Endodermal cell (in vitro differentiated cells): ENCODE measurements at places on chromosomes 12 and 14.

GRCh38 chr12:49227713-49228112, 37.2 kb upstream of the TUBA1C start:
- H3K4me1 ChIP-seq: peaks cover 3% of the 10 kb centered on the region
- H3K27ac ChIP-seq: peak overlapping the region; percentile 84
- no peak for DNase-seq
- no peak overlapping the region for H3K4me3 ChIP-seq
- H3K27me3 ChIP-seq: peaks cover 68% of the 10 kb centered on the region

- H3K36me3 ChIP-seq: no peaks in the 10 kb centered on the region
- H3K27me3 ChIP-seq: no peaks in the 10 kb centered on the region
- H3K27ac ChIP-seq: no peak overlapping the region
Measured at GRCh38 chr14:63715360-63715759, 12.5 kb downstream of the SGPP1 start.

DNA sequence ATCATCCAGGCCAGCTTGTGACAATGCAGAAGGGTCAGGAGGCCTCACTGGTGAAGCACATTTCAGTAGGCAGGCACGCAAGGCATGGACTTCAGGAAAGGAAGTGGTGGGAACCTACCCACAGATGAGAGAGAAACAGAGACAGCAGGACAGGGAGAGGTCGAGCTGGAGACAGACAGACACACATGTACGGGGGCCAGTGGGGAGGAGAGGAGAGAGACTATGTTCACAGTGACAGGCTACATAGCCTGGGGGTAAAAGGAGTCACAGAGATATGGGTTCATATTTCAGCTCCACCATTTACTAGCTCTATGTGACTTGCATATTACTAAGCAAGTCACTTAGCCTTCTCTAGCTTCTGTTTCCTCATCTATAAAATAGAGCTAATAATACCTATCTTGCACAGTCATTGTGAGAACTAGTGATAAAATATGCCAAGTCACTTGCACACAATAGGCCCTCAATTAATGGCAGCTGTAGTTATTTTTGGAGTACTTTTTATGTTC, 91.1 kb upstream of the FUT8 start:
- H3K4me1 ChIP-seq: no peaks in the 10 kb centered on the region
- H3K27ac ChIP-seq: no peak overlapping the region
- H3K36me3 ChIP-seq: no peaks in the 10 kb centered on the region
- no peaks in the 10 kb centered on the region for H3K27me3 ChIP-seq

GRCh38 chr12:79186506-79186905, 321.9 kb downstream of the SYT1 start:
- no peaks in the 10 kb centered on the region for H3K36me3 ChIP-seq
- H3K4me1 ChIP-seq: no peaks in the 10 kb centered on the region
- DNase-seq: no peak

GRCh38 chr12:118055144-118055557, 5.8 kb downstream of the WSB2 start:
- H3K4me1 ChIP-seq: no peaks in the 10 kb centered on the region
- DNase-seq: peak; percentile 89
- no peak overlapping the region for H3K4me3 ChIP-seq
- peaks cover 32% of the 10 kb centered on the region for H3K36me3 ChIP-seq
- H3K27me3 ChIP-seq: no peaks in the 10 kb centered on the region

DNA sequence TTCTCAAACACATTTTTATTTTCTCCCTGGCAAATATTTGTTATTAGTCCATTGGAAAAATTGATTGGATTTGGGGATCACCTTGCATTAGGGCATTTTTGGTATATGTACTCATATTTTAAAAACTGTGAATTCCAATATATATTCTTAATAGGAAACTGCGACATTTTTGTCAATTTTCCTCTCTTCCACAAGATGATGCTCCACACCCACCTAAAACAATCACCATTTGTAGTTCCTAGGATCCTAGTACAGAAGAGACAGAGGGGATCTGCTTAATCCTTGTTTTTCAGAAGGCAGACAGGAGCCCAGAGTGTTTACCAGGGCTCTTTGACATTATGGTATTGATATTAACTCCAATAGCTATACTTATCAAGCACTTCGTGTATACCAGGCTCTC, 22.8 kb upstream of the OASL start:
- no peaks in the 10 kb centered on the region for H3K27me3 ChIP-seq
- no peak overlapping the region for H3K27ac ChIP-seq
- peak; percentile 0 for DNase-seq
- H3K36me3 ChIP-seq: no peaks in the 10 kb centered on the region
- no peaks in the 10 kb centered on the region for H3K4me1 ChIP-seq

DNA sequence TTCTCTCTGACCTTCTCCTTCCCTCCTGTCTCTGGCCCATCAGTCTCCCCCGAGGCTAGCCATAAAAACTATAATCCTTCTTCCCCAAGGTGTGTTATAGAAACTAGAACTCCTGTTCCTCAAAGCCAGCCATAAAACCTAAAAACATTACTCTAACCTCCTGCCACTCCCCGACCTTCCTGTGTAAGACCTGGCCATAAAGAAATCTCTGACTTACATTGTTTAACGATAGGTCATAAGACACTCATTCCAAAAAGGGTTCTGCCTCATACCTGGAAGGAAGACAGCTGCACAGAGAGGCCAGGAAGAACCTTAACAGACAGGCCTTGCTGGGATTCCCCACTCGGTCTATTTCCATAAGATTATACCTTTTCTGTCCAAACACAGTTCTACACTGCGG, 70.9 kb upstream of the EEA1 start:
- H3K36me3 ChIP-seq: no peaks in the 10 kb centered on the region
- no peak overlapping the region for H3K27ac ChIP-seq
- H3K4me3 ChIP-seq: no peak overlapping the region
- no peaks in the 10 kb centered on the region for H3K27me3 ChIP-seq

GRCh38 chr12:51020448-51021182, 5.6 kb downstream of the SLC11A2 start:
- no peaks in the 10 kb centered on the region for H3K27me3 ChIP-seq
- H3K4me1 ChIP-seq: no peaks in the 10 kb centered on the region
- H3K4me3 ChIP-seq: no peak overlapping the region
- DNase-seq: no peak
- no peak overlapping the region for H3K27ac ChIP-seq
- H3K36me3 ChIP-seq: no peaks in the 10 kb centered on the region

DNA sequence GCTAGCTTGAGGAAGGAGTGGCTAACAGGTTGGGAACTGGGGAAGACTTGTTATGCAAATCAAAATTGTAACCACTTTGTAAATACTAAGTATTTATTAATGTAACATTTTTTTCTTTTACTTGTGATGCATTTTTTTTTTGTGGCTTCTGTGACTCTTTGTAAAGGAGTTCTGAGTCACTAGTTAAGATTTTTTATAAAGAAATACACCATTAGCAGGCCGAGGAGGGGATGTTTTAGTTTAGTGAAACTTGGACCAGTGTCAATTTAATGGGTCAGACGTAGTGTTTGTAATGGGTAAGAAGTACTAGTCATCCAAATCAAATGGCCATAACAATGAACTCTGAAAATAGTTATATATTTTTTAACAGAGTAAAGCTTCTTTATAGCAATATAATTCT, 43.1 kb downstream of the AKAP6 start:
- H3K27ac ChIP-seq: no peak overlapping the region
- no peaks in the 10 kb centered on the region for H3K4me1 ChIP-seq
- H3K27me3 ChIP-seq: peaks cover 20% of the 10 kb centered on the region
- no peak overlapping the region for H3K4me3 ChIP-seq

DNA sequence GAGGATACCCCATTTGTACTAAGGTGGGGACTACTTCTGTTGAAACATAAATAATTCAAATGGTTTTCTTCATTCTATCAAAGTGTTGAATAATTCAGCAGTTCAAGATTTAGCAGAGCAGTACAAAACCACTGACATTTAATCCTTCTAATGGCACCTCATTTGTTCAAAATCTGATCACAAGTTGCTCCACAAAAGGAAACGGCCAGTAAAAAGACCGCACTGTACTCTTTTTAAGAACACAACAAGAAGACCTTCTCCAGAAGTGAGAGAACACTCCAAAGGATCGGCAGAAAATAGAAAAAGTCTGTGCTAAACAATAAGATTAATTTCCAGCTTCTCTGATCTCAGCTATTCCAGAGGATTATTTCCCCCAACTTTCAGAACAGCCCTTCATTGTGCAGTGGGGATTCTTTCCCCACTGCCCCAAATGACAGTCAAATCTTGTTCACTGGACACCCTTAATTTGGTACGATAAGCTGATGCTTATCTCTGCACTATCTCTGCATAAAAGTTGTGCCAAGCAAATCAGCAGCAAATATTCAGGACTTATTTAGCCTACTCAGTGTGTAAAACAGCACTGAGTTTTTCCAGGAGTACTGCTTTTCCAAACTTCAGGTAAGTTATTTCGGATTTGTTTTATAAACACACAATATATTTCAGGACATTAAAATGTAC, 5.2 kb downstream of the MPHOSPH9 start:
- no peak for DNase-seq
- no peak overlapping the region for H3K4me3 ChIP-seq
- H3K4me1 ChIP-seq: no peaks in the 10 kb centered on the region
- no peaks in the 10 kb centered on the region for H3K27me3 ChIP-seq
- H3K27ac ChIP-seq: no peak overlapping the region
- H3K36me3 ChIP-seq: peaks cover 20% of the 10 kb centered on the region

DNA sequence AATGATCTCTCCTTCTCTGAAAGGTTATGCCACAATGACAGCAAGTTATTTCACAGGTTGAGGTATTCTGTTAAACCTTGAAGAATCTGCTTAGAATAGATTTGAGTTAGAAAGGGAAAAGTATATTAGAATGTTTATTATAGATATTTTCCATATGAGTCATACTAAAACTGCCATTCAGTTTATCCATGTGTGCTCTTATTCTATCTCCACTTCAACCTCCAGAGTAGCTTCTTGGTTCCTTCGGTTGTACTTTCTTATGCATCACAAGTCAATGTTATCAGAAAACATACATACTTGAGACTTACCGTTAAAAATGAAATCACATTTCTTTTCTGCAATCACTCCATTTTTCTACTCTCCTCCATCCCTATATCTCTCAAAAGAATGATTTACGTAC, 197.7 kb downstream of the BCAT1 start:
- H3K4me3 ChIP-seq: no peak overlapping the region
- no peaks in the 10 kb centered on the region for H3K4me1 ChIP-seq
- H3K27me3 ChIP-seq: no peaks in the 10 kb centered on the region
- no peak overlapping the region for H3K27ac ChIP-seq

DNA sequence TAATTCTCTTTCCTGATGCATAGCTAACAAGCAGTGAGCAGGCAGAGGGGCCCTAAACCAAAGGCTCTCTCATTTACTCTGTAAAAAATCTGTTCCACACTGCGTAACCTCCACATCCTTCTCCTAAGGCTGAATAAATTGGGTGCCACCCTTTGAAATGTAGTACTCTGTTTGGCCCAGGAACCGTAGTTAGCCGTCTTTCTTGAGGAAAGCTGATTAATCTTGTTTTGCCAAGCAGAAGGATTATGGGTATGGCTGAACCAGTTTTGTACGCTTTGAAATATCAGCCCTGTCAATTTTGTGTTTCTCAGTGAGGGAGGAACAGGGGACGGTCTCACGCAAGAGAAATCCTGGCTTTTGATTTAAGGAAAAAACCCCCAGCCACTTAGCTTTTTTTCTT, 19.7 kb downstream of the EML1 start:
- DNase-seq: no peak
- no peak overlapping the region for H3K27ac ChIP-seq
- H3K4me3 ChIP-seq: no peak overlapping the region

- H3K4me1 ChIP-seq: peaks cover 3% of the 10 kb centered on the region
- no peak overlapping the region for H3K27ac ChIP-seq
- no peaks in the 10 kb centered on the region for H3K27me3 ChIP-seq
- DNase-seq: no peak
- peaks cover 10% of the 10 kb centered on the region for H3K36me3 ChIP-seq
- no peak overlapping the region for H3K4me3 ChIP-seq
Measured at GRCh38 chr12:128825835-128826234, 2.1 kb upstream of the SLC15A4 start.

DNA sequence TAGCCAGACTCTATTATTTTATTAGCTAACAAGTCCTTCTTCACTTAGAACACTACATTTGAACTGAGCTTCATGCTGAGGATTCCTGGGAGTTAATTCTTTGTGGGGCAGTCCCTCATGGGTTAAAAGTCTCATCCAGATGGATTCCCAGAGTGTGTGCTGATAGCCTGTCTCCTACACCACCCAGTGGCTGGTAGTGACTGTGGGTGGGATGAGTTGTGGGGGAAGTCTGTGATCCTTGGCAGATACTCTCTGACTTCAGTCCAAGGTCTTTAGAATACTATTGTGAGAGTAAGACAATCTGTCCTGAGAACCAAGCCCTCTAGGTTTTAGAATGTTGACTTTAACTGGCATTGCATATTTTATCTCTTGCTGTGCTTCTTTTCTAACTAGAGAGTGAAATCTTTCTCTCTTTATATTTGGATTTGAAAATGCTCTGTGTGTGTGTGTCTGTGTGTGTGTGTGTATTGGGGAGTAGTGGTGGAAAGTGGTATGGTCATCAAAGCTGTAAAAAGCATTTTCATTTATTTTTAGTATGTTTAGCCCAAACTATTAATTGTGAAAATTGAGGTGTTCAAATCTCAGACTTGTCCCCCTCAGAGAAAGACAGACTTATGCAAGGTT, 37.3 kb downstream of the AKAP6 start:
- no peaks in the 10 kb centered on the region for H3K4me1 ChIP-seq
- no peak overlapping the region for H3K4me3 ChIP-seq
- DNase-seq: peak; percentile 54
- H3K27ac ChIP-seq: peak overlapping the region; percentile 33

GRCh38 chr12:124829008-124829707, 34.5 kb downstream of the SCARB1 start:
- no peak for DNase-seq
- no peaks in the 10 kb centered on the region for H3K36me3 ChIP-seq
- H3K27ac ChIP-seq: no peak overlapping the region
- H3K4me1 ChIP-seq: peaks cover 17% of the 10 kb centered on the region
- no peak overlapping the region for H3K4me3 ChIP-seq

GRCh38 chr14:33017016-33017415, 78.3 kb downstream of the NPAS3 start:
- H3K27ac ChIP-seq: no peak overlapping the region
- no peaks in the 10 kb centered on the region for H3K4me1 ChIP-seq
- no peak for DNase-seq
- H3K27me3 ChIP-seq: no peaks in the 10 kb centered on the region
